ENCODE measurements at places on chromosomes 7 and 10.
A peak's percentile ranks its signal among the peaks of the same experiment; 100 is the strongest.

GRCh38 chr7:106119719-106120118 lies 7.6 kb upstream of the SYPL1 start:
- no peak for DNase-seq

DNA sequence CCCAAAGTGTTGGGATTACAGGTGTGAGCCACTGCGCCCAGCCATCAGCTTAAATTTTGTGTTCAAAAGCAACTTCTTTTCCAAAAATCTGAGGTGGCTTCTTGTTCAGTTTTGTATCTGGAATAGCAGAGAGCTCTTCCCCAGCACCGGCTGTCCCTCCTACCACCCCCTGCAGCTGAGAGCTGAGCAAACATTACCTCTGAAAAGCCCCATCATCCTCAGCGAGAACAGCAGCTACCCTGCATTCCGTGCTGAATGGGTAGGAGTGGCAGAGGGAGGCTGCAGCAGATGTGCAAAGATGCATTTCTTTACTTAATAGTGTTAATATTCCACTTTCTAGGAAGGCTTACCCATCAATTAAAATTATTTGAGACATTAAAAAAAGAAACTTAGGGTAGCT lies 31.8 kb downstream of the CCM2 start:
- DNase-seq, result no peak

DNA sequence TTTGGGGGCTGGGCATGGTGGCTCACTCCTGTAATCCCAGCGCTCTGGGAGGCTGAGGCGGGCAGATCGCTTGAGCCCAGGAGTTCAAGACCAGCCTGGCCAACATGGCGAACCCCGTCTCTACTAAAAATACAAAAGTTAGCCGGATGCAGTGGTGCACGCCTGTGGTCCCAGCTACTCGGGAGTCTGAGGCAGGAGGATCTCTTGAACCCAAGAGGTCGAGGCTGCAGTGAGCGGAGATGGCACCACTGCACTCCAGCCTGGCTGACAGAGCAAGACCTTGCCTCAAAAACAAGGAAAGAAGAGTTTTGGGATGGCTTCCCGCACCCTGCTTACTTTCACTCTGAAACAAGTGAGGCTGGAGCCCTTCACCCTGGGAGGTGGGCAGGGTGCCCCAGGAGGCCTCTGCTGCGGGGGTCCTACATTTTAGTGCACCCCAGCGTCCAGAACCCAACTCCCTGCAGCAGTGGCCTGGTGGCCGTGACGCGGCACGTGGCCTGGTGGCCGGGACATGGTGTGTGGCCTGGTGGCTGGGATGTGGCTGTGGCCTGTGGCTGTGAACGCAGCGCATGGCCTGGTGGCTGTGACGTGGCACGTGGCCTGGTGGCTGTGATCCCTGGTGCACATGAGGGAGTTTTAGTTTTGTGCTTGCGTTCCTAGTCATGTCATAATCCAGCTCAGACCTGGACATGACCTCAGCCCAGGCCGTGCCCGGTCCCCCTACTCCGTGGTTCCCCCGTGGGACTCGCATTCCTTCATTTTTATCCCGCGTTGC lies 9.3 kb downstream of the KNDC1 start:
- no peak for DNase-seq

- DNase-seq, result peak; percentile 96
Observed at GRCh38 chr10:4541292-4541691, 284.7 kb upstream of the AKR1E2 start.

GRCh38 chr10:91043173-91043910 lies 122.5 kb upstream of the ANKRD1 start:
- peak; percentile 40 for DNase-seq

- DNase-seq, result no peak
Observed at GRCh38 chr7:151000897-151001495, 10.2 kb downstream of the NOS3 start.

DNA sequence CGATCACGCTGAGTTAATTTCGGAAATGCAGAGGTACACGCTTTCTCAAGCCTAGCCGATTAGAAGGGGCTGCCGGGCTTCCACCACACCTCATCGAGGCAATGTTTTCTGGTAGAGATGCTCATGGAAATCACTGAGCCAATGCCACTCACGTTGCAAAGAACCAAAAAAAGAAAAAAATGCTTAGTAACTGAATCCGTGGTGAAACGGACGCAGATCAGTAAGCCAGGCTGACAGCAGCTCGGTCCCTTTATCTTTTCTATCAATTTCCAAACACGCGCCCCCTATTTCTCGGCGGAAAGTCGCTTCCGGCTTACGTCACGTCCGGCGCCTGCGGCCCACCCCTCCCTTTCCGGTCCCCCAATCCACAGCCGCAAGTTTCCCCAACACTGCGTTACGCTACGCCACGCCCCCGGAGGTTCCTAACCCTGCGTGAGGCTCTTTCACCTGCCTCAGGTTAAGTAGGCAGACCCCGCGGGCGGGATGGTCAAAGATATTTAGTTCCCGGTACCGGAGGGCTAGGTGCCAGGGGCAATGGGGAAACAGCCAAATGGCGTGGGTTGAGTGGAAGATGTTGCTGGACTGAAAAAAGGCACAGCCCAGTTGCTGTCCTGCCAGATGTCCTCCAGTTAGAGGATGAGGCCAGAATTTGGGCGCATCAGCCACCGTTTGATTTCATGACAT lies at the start of gene NSUN6:
Gene NSUN6, minus strand, starts transcription at position 264 of the 684 bp plus-strand sequence. CDS start 384 bp downstream, outside the sequence.
- DNase-seq, result peak; percentile 86

DNA sequence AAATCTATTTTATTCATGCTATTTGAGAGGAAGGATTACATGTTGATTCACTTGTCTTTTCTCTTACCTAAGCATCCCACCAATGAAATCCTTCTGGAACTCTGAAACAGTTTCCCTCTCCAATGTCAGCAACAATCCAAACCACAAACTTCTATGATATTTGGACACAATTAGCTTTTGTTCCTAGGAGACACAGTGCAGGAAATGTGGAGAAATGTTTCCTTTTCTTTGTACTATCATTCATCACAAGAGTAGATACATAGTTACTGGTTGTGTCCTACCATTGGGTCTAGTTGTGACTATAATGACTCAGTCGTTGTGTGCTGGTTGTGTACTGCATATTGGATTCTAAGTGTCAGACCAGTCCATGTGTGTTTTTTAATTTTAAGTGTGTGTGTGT lies 156.8 kb upstream of the MAGI2 start:
- DNase-seq, result peak; percentile 19

- no peak for DNase-seq
Observed at GRCh38 chr7:135143885-135144668, 3.8 kb upstream of the TMEM140 start.

DNA sequence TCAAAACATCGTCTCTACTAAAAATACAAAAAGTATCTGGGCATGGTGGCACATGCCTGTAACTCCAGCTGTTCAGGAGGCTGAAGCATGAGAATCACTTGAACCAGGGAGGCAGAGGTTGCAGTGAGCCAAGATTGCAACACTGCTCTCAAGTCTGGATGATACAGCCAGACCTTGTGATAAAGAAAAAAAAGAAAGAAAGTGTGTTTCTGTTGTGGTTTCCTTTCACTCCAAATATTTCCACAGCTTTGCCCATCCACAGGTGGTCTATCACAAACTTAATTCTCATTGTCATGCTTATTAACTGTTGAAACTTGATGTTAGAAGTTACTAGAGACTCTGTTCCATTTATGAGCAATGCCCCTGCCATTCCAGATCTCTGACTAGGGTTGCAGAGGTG lies 316.0 kb upstream of the SEMA3C start:
- no peak for DNase-seq

DNA sequence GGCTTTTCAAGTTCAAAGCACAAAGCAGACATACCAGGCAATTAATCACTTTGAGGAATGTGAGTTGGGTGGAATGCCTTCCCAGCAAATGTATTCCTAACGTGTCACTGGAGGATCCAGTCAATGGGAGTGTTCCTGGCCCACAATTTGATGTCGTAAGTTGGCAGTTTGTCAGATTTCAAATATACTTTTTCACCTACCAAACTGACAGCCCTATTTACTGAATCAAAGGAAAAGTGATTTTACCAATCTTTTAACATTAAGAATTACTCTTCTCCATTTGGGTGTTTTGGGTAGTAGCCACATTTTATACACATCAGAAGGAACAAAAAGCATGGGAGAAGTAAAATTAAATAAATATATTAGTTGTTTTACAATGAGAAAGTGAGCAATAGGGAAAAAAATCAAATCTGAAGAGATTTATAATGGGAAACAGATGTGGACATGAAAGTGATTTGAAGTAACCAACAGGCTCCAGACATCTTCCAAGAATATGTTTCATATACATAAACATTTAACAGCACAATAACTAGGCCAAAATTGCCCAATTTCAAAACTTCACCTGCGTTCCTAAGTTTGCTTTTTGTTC lies 222.9 kb downstream of the MTERF1 start:
- peak; percentile 59 for DNase-seq

DNA sequence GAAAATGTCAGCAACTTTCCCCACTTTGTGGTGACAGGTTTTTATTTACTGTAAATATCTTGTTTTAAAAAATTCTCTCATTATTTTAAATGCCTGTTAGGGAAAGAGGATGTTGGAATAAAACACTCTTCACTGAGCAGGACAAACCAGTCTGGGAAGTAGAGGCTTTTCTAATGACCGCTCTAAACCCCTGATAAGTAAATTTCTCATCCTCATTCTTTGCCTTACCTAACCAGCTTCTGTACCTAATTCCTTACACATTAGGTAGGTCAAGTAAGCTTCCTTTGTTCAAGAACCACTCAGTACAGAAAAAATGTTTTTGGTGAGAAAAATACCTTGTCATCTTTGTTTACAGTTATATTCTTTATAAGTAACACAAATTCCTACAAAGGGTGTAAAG lies 143.6 kb downstream of the GPR85 start:
- DNase-seq, result no peak

Measured in EH (cell line).